ENCODE measurements at places on chromosomes 2 and 18. TPM values are rescaled to one million over a fixed set of nuclear protein-coding genes. Genes with fewer than 3 reads are reported as not detected.

GRCh38 chr2:73232403-73233153, 461 bp downstream of the PRADC1 start:
- peaks cover 25% of the 10 kb centered on the region for H3K36me3 ChIP-seq
- H3K4me3 ChIP-seq, result peak overlapping the region; percentile 94
- H3K27me3 ChIP-seq, result no peaks in the 10 kb centered on the region
- peak; percentile 77 for DNase-seq

GRCh38 chr18:75810516-75810915, 383.0 kb upstream of the SMIM21 start:
- H3K27me3 ChIP-seq, result no peaks in the 10 kb centered on the region
- H3K27ac ChIP-seq, result peak overlapping the region; percentile 65
- DNase-seq, result no peak
- no peak overlapping the region for H3K4me3 ChIP-seq
- H3K36me3 ChIP-seq, result no peaks in the 10 kb centered on the region

GRCh38 chr2:30713698-30714097, 93.5 kb downstream of the CAPN13 start:
- no peak overlapping the region for H3K4me3 ChIP-seq
- H3K36me3 ChIP-seq, result no peaks in the 10 kb centered on the region
- no peaks in the 10 kb centered on the region for H3K27me3 ChIP-seq
- H3K4me1 ChIP-seq, result peaks cover 10% of the 10 kb centered on the region

- H3K36me3 ChIP-seq, result no peaks in the 10 kb centered on the region
- DNase-seq, result no peak
- H3K27ac ChIP-seq, result no peak overlapping the region
- peaks cover 5% of the 10 kb centered on the region for H3K27me3 ChIP-seq
- no peak overlapping the region for H3K4me3 ChIP-seq
These were observed 36.2 kb upstream of the ACAA2 start for GRCh38 chr18:49849331-49850217.

- DNase-seq, result no peak
- H3K27ac ChIP-seq, result no peak overlapping the region
- no peaks in the 10 kb centered on the region for H3K27me3 ChIP-seq
- H3K4me1 ChIP-seq, result peaks cover 14% of the 10 kb centered on the region
- H3K4me3 ChIP-seq, result no peak overlapping the region
These were observed 140.5 kb downstream of the TPGS2 start for GRCh38 chr18:36688020-36688965.

GRCh38 chr2:38138419-38138818, 62.5 kb upstream of the CYP1B1 start:
- no peaks in the 10 kb centered on the region for H3K36me3 ChIP-seq
- DNase-seq, result no peak
- no peak overlapping the region for H3K4me3 ChIP-seq
- no peaks in the 10 kb centered on the region for H3K27me3 ChIP-seq
- H3K27ac ChIP-seq, result no peak overlapping the region
- H3K4me1 ChIP-seq, result no peaks in the 10 kb centered on the region

GRCh38 chr2:165953306-165953654, 296 bp downstream of the TTC21B start:
- H3K27ac ChIP-seq, result peak overlapping the region; percentile 87
- no peaks in the 10 kb centered on the region for H3K36me3 ChIP-seq
- no peak for DNase-seq
- peaks cover 30% of the 10 kb centered on the region for H3K4me1 ChIP-seq
- peak overlapping the region; percentile 67 for H3K4me3 ChIP-seq

- H3K4me3 ChIP-seq, result no peak overlapping the region
- H3K27ac ChIP-seq, result no peak overlapping the region
- no peak for DNase-seq
- H3K36me3 ChIP-seq, result no peaks in the 10 kb centered on the region
- no peaks in the 10 kb centered on the region for H3K27me3 ChIP-seq
- no peaks in the 10 kb centered on the region for H3K4me1 ChIP-seq
These were observed 313.2 kb upstream of the ETAA1 start for GRCh38 chr2:67083951-67084350.

DNA sequence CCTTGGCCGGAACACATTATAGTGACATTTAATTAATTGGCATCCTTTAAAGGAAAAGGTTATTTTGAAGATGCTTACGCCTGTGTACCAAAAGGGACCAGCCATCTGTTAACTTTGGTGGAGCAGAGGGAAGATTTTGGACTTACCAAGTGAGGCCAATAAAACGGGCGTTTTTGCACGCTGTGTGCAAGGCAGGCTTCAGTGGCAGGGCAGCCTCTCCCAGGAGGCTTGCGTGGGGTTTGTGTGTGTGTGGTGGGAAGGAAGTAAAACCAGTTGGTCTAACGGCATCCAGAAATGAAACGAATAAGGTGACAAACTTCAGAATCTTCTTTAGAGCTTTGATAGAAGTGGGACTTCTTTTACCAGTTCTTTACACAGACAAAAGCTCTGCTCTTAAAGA, 191.7 kb downstream of the PRKCE start:
- H3K36me3 ChIP-seq, result no peaks in the 10 kb centered on the region
- H3K27ac ChIP-seq, result no peak overlapping the region
- H3K4me3 ChIP-seq, result no peak overlapping the region
- no peaks in the 10 kb centered on the region for H3K27me3 ChIP-seq

- no peak for DNase-seq
- H3K4me3 ChIP-seq, result no peak overlapping the region
- H3K27me3 ChIP-seq, result no peaks in the 10 kb centered on the region
These were observed 48.4 kb upstream of the BCL2L11 start for GRCh38 chr2:111072220-111072871.

- H3K27ac ChIP-seq, result no peak overlapping the region
- H3K4me1 ChIP-seq, result peaks cover 5% of the 10 kb centered on the region
- no peak overlapping the region for H3K4me3 ChIP-seq
- no peak for DNase-seq
- no peaks in the 10 kb centered on the region for H3K36me3 ChIP-seq
- no peaks in the 10 kb centered on the region for H3K27me3 ChIP-seq
These were observed 104.8 kb downstream of the ARL4C start for GRCh38 chr2:234392041-234392615.

GRCh38 chr18:58370612-58371011, 258.3 kb downstream of the ALPK2 start:
- no peaks in the 10 kb centered on the region for H3K4me1 ChIP-seq
- no peak for DNase-seq
- H3K4me3 ChIP-seq, result no peak overlapping the region
- peaks cover 25% of the 10 kb centered on the region for H3K36me3 ChIP-seq
- H3K27ac ChIP-seq, result no peak overlapping the region
- no peaks in the 10 kb centered on the region for H3K27me3 ChIP-seq

DNA sequence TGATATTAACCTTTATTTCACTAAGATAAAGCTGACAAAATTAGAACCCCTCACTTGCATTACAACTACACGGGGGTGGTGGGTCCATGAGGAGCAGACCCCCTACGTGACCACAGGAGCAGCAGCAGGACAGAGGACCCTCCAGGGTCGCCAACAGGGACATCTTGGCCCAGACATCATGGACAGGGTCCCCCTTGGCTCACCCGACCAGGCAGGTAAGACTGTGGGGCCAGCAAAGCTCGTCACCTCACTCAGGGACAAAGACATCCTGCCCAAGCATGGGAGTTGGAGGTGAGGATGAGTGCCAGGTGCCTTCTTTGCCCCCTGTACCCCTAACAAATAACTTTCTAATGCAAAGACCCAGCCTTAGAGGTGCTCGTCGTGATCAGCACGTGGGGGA, 111.3 kb upstream of the RAB6C start:
- H3K4me3 ChIP-seq, result no peak overlapping the region
- no peaks in the 10 kb centered on the region for H3K4me1 ChIP-seq
- DNase-seq, result peak; percentile 53
- H3K27me3 ChIP-seq, result no peaks in the 10 kb centered on the region
- no peak overlapping the region for H3K27ac ChIP-seq

DNA sequence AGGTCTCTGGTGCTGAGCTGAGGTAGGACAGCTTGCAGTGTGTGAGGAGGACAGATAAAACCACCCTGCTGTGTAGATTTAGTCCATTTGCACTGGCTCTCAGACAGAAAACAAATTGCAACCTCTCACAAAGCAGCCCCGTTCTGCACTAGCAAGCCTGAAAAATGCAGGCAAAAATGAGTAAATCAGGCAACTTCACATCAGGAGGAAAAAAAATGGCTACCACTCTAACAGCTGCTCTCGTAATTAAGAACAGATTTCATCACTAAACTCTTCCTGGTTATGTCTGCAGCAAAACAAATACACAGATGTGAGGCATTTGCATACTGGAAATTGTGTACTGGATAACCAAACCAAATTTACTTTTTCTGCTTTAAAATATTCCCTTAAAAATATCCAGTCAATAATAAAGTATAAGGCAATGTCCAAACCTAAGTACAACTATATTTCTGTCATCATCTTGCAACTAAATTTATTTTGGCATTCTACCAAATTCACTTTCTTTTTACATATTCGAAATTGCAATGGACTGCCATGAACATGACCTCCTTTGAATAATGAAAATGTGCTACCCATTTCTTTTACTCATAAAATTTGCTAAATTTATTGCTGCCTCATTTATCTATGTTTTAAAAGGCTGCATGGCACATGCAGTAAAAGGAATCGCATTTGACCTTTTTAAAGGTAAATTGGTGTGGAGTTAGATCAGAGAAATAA, 157.4 kb downstream of the AFF3 start:
- no peaks in the 10 kb centered on the region for H3K36me3 ChIP-seq
- DNase-seq, result no peak
- no peaks in the 10 kb centered on the region for H3K27me3 ChIP-seq
- H3K4me1 ChIP-seq, result no peaks in the 10 kb centered on the region

DNA sequence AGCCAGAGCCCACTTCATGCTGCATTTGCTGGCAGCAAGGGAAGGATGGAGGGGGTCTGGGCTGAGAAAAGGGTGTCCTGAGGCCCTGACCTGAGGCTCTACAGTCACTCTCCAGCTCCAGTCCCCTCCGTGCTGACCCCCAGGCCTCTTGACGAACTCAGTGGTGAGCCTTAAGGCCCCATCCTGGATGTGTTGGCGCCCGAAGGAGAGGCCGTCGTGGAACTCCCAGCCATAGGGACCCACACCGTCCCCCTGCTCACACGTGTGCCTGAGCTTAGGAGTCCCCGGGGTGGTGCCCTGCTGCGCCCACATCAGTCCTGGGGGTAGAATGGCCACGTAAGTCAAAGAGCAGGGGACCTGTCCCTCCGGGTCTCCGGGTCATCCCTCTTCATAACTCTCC, 776 bp downstream of the MOGS start:
- H3K27ac ChIP-seq, result peak overlapping the region; percentile 81
- peak overlapping the region; percentile 90 for H3K4me3 ChIP-seq
- no peak for DNase-seq
- peaks cover 22% of the 10 kb centered on the region for H3K36me3 ChIP-seq

DNA sequence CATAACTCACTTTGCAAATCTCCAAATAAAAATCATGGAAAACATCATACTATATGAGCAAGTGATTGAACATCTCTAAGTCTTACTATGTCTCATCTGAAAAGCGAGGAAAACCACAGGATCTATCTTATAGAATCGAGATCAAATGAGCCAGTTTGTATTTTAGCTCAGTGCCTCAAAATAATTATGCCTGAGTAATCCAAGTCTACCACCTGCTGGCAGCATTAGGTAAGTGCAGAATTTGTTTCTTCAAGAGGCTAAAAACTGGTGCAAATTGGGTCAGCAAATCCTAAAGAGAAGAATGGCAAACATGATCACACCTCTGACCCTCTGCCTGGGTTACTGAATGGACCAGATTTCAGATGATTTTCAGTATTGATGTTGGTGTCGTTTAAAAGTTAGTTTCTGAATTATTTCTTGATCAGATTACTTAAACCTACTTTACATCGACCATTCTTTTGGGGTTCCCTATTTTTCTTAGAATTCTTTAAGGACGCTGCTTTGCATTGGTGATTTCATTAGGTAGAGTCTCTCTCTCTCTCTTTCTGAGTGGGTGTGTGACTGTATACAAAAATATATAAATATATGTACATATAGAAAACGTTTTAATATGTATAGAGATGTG, 12.7 kb upstream of the FHOD3 start:
- no peaks in the 10 kb centered on the region for H3K27me3 ChIP-seq
- no peak overlapping the region for H3K4me3 ChIP-seq
- H3K27ac ChIP-seq, result no peak overlapping the region
- no peak for DNase-seq
- H3K36me3 ChIP-seq, result no peaks in the 10 kb centered on the region

GRCh38 chr2:221818616-221819320, 246.7 kb upstream of the EPHA4 start:
- no peak overlapping the region for H3K4me3 ChIP-seq
- no peaks in the 10 kb centered on the region for H3K27me3 ChIP-seq
- H3K4me1 ChIP-seq, result no peaks in the 10 kb centered on the region

DNA sequence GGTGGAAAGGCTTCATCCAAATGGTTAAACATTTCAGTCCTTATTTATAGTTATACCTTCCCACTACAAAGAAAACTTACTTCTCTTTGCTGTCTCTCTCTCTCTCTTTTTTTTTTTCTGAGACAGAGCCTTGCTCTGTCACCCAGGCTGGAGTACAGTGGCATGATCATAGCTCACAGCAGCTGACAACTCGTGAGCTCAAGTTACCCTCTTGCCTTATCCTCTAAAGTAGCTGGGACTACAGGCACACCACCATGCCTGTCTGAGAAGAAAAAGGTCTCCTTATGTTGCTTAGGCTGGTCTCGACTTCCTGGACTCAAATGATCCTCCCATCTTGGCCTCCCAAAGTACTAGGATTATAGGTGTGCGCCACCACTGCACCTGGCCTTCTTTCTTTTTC, 32.3 kb upstream of the OLA1 start:
- no peak overlapping the region for H3K4me3 ChIP-seq
- no peaks in the 10 kb centered on the region for H3K36me3 ChIP-seq
- H3K27me3 ChIP-seq, result peaks cover 5% of the 10 kb centered on the region
- no peak overlapping the region for H3K27ac ChIP-seq
- no peaks in the 10 kb centered on the region for H3K4me1 ChIP-seq

- H3K27ac ChIP-seq, result no peak overlapping the region
- no peaks in the 10 kb centered on the region for H3K36me3 ChIP-seq
- DNase-seq, result no peak
- H3K4me3 ChIP-seq, result no peak overlapping the region
- H3K4me1 ChIP-seq, result peaks cover 14% of the 10 kb centered on the region
These were observed 67.0 kb upstream of the TCF7L1 start for GRCh38 chr2:85066006-85066740.

DNA sequence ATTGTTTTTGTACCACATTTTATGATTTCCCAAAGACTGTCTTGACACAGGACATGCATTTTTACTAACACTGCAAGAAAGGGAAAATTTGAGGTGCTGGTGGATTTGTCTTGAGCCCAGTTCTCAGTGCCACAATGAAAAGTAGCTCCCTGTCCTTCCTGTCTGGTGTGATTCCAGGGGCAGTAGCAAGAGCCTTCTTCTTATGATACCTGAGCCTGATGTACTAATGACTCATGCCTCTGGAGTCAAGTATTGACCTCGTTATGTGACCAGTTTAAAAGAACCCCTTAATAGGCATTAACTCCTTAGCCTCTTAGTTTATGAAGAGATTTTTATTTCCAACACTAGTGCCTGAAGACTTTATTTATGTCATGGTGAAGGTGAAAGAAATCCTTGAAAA, 728.6 kb downstream of the SLC4A3 start:
- no peak overlapping the region for H3K4me3 ChIP-seq
- no peak for DNase-seq
- no peaks in the 10 kb centered on the region for H3K4me1 ChIP-seq
- H3K27me3 ChIP-seq, result no peaks in the 10 kb centered on the region

CNDP2 gene
- total RNA-seq, result 71.5 TPM

CCL20 gene
- 2.0 TPM for total RNA-seq

STK17B gene
- total RNA-seq, result 23.2 TPM

FSHR gene
- total RNA-seq, result not detected

FOXD4L1 gene
- total RNA-seq, result 0.18 TPM

NT5C1B gene
- total RNA-seq, result not detected

SERPINB7 gene
- 152 TPM for total RNA-seq

USP40 gene
- 28.3 TPM for total RNA-seq

LTBP1 gene
- 18.7 TPM for total RNA-seq

IFIH1 gene
- total RNA-seq, result 19.5 TPM

RFTN2 gene
- total RNA-seq, result 4.9 TPM

RAX gene
- 0.18 TPM for total RNA-seq

ABHD1 gene
- total RNA-seq, result not detected

CHRNA1 gene
- not detected for total RNA-seq

Data from suprapubic skin (tissue), 4 donors.